Hypothalamus (tissue), 51 donors: ENCODE measurements at places on chromosomes 6 and 20.
A peak's percentile ranks its signal among the peaks of the same experiment; 100 is the strongest.

DNA sequence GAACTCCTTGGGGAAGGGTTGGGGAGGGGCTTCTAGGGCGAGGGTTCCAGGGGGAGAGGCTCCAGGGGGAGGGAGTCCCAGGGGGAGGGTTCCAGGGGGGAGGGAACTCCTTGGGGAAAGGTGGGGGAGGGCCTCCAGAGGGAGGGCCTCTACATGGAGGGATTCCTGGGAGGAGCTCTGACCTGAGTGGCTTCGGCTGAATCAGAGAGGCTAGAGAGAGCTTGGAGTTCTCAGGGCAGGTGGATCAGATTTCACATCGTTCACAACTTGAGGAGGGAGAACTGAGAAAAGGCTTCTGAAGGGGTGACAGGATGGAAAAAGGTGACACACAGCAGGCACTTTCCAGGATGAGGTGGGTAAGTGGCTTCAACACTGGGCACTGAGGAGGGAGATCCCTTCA lies 49.1 kb downstream of the DAAM2 start:
- no peak for DNase-seq

GRCh38 chr6:80872951-80873308 lies 766.5 kb downstream of the BCKDHB start:
- DNase-seq, result no peak

- no peak for DNase-seq
Observed at GRCh38 chr6:22003287-22003686, 293.5 kb downstream of the PRL start.

DNA sequence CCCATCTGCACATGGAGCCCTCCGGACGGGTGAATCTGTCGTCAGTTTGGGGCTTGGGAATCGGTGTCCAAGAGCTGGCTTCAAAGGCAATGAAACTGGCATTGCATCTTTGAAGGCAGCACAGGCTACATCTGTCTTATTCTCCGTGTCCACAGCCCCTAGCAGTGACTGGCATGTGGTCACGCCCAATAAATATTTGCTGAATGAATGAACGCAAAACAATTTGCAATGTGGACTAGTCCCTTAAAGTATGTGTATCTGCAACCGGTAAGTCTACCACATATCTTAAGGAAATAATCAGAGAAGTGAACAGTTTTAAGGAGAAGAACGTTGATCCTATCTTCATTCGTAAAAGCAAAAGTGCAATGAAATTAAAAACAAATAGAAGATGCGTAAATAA lies 8.0 kb upstream of the PMEPA1 start:
- no peak for DNase-seq

GRCh38 chr6:139748353-139749146 lies 374.1 kb upstream of the CITED2 start:
- DNase-seq, result no peak

GRCh38 chr6:147752689-147753403 lies 244.4 kb downstream of the SAMD5 start:
- DNase-seq, result no peak

GRCh38 chr20:35467339-35468224 lies 12.2 kb downstream of the CEP250 start:
- no peak for DNase-seq

DNA sequence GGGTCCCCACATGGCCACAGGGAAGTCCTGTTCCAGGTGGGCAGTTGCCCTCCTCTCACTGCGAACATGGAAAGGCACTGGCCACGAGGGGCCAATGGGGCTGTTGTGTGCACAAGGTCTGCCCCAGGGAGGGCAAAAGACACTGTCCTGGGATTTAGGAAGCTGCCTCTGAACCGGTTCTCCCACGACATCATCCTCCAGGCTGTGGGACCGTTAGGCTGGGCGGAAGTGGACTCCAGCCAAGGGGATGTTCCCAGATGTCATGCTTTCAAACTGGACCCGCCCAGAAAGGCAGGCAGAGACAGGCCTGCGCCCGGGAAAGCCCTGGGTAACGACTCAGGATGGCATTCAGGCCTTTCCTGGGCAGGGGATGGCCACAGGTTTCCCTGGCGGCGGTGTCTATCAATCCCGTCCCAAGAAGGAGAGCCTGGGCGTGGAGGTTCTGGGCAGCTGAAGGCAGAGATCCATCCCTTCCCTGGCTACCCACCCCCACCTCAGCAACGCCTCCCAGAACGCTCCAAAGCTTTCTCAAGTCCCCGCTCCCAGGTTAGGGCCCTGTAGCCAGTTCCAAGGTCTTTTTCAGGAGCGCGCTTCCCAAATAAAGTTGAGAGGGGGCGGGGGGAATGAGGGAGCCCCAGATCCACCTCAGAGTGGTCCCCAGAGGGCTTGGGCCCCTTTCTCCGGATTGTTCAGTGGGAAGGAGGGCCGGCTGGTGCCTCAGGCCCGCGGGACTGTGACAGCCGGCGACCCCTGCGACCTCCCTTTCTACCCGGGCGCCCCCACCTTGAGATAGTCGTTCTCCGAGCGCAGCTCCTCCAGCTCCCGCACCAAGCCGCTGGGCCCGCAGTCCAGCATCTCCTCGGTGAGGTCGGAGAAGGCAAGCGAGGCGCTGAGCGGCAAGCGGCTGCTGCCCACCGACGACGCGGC lies 13.8 kb upstream of the TLDC2 start:
- peak; percentile 75 for DNase-seq

GRCh38 chr6:139254196-139254595 lies 37.6 kb downstream of the TXLNB start:
- no peak for DNase-seq

- DNase-seq, result no peak
Observed at GRCh38 chr20:41923624-41924023, 305.4 kb upstream of the CHD6 start.

DNA sequence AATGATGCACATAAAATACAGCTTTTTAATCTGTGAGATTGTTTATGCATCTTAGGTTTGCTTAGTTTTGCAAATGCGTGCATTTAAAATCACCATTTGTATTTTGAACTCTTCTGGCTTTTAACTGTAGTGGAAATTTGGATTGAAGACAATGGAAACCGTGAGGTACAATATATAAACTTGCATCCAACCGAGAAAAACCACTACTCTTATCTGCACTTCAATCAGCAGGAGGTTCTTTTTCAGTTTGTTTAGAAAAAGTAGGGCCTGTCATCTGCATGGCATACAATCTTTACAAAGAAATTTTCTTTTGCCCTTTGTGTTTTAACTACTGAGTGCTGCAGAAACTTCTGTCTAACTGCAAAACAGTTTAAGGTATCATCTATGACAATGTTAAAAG lies 132.8 kb downstream of the LAMA2 start:
- DNase-seq, result no peak

- DNase-seq, result peak; percentile 47
Observed at GRCh38 chr6:53044071-53044470, 21.1 kb upstream of the FBXO9 start.

- no peak for DNase-seq
Observed at GRCh38 chr6:70474751-70475150, 61.4 kb downstream of the FAM135A start.

DNA sequence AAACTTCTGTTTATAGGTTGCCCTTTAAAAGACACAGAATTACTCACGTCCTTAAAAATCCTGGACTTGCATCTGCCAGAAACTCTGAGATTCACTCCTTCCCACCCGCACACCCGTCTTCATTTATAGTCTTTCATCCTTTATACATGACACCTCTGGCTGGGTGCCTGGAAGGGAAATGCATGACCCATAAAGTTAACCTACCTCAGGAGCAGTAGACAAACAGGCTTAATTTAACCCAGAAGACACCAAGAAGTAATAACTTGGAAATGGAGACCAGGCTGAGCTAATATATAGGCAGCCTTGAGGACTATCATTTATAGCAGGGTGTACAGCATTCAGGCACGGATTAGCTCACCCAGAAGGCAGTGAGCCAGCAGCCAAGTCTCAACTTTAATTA lies 429.0 kb upstream of the NRSN1 start:
- DNase-seq, result no peak

- no peak for DNase-seq
Observed at GRCh38 chr20:24436160-24436559, 33.3 kb upstream of the SYNDIG1 start.

- no peak for DNase-seq
Observed at GRCh38 chr6:130303431-130303830, 62.4 kb upstream of the TMEM200A start.

DNA sequence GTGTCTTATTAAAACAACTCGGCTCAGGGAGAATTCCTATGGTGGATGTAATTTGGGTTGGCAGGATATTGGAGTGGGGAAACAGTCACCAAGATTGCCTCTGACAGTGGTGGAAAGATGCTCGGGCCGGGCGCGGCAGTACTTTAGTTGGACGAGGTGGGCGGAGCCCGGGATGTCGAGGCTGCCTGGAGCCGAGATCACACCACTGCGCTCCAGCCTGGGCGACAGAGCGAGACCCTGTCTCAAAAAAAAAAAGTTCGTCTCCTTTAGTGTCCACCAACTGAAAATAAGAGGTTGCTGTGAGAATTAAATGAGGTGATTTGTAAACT lies 621 bp downstream of the NOL7 start:
- DNase-seq, result no peak

- no peak for DNase-seq
Observed at GRCh38 chr6:34177181-34177591, 31.3 kb upstream of the GRM4 start.

- no peak for DNase-seq
Observed at GRCh38 chr6:66897576-66897975, 1190.5 kb upstream of the EYS start.

DNA sequence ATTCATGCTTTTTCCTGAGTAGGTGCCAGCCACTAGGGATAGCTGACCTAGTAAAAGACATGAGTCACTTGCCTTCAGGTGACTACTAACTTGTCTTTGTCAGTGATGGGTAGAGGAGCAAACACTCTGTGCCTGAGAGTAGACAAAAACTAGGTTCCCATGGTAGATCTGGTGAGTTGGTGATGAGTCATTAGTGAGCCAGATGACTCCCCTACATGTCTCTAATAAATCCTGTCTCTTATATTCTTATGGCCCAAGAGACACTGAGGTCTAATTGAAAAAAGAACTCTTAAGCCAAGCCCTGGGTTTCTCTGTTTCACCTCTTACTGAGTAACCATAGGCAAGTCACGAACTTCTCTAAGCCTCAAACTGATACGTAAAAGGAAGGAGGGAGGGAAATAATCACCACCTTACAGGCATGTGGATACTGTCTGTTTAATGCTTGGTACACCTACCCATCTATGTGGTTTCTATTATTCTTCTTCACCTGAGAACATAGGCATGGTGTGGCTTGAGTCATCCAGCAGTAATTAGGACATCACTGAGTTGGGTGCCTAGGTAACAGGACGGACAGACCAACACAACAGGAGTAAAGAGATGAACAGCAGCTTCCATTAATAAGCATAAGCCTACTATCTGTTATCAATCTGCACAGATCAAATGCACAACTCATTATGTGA lies 20.3 kb downstream of the TTPAL start:
- DNase-seq, result no peak

DNA sequence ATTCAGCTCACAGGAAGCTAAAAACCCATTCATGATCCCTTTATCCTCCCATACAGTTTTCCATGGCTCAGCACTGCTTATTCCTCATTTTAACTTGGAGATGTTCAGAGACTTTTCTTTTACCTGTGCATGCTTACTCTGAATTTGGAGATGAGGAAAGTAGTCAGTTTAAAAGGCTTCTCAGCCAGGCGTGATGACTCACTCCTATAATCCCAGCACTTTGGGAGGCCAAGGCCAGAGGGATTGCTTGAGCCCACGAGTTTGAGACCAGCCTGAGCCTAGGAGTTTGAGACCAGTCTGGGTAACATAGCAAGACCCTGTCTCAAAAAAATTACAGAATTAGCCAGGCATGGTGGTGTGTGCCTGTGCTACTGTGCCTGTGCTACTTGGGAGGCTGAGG lies 30.3 kb upstream of the TMEM217 start:
- no peak for DNase-seq

DNA sequence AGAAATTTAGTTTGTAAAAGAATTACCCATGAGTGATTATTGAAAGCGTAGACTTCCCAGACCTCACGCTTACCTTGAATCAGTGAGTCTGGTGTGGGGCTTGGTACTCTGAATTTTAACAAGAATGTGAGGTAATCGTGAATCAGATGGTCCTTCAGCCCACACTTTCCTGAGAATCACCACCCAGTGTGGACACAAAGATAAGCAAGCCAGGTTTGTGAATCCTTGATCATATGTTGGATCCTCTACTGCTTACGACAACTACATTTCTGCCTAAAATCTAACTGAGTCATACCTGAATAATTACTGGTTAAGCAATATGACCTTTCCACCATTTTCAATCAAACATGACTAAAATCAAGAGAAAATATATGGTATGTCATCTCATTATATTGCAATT lies 589.3 kb downstream of the TFAP2A start:
- DNase-seq, result no peak

DNA sequence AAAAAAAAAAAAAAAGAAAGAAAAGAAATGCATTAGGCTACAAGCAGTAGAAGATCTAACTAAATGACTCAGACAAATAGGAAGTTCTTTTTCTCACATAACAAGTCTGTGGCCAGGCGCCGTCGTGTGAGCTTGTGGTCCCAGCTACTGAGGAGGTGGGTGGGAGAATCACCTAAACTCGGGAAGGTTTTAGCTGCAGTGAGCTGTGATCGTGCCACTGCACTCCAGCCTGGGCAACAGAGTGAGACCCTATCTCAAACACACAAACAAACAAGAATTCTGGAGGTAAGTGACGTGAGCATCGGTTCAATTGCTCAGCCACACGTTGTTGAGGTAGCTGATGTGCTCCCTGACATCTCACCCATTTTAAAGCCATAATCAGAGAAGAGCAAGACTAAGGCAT lies 37.9 kb upstream of the SLC23A2 start:
- DNase-seq, result no peak
